ENCODE measurements at places on chromosomes 12 and 14.

- no peak for DNase-seq
Observed at GRCh38 chr12:117844114-117844830, 124.5 kb downstream of the KSR2 start.

- DNase-seq = no peak
Observed at GRCh38 chr12:32170437-32170998, 63.9 kb downstream of the BICD1 start.

GRCh38 chr14:48936362-48936761 is 649.8 kb downstream of the RPS29 start:
- no peak for DNase-seq

DNA sequence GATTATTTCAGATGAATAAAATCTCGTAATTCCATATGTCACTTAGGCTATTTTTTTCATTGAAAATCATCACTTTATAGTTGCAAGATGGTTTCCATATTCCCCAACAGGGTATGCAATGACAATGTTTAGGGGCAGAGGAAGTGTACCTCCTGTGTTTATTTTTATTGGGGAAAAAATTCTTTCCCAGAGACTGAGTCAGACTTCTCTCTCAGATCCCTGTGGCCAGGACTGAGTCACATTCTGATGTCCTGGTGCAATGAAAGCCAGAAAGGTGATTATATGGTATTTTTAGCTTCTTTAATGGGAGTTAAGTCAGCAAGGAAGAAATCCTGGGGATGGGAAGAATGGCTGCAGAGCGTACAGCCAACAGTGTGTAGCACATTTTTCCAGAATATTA is 196.9 kb upstream of the ALG10 start:
- DNase-seq = no peak

DNA sequence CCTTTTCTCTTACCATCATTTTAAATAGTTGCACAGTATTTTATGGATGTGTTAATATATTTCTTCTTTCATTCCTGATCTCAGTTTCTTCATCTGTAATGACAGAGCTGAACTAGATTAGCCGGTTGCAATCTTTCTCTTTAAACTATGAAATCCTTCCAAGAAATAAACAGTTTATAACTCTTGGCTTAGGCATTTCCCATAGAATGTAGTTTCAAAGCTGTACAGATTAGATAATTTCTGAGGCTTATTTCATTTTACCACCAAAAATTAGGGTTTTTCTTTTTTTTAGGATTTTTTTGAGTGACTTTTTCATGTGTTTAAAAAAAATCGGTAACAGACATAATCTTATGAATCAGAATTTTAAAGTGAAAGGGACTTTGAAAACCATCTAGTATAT is 144.0 kb downstream of the RAD51B start:
- DNase-seq = no peak

DNA sequence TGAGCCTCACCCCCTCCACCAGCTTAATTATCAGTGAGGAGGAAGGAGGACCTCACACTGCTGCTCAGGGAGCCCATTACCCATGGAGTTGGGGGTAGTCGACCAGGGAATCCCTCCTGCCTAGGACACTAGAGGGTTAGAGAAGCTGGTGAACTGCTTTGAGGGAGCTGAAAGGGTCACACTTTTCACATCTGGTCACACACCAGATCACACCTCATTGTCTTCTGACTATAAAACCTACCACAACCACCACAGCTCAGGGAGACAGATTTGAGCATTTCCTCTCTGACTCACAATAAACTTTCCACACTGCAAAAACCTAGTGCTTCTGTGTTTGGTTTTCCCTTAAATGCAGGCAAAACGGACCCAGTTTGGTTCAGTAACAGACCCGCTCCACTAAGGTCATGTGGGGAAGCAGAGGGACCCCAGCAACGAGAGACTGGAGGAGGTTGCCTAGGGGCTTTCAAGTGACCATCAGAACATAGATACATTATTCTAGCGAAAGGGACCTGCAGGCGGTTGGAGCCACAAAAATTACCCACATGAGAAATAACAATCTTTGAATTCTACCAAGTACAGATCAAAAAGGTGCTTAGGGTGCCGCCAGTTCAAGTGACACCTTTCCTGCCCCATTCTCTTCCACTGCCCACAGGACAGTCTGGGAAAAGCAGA is 151.4 kb upstream of the AVPR1A start:
- DNase-seq = no peak

DNA sequence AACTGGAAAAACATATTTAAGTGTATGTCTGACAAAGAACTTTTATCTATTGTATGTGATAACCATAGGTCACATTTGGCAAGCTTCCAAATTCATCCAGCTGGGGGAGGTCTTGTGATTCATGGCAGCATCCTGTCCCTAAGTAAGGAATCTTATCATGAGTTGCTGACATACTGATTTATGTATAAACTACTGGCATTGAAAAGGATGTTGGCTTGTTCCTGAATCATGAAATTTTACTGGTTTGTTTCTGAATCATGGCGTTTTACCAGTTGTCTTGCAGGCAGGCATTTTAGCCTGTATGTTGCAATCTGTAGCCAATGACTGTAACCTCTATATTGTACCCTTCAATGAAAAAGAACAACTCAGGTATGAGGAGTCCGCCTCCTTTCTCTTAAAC is 244.8 kb downstream of the IPO8 start:
- no peak for DNase-seq

GRCh38 chr12:19220205-19220604 is 90.7 kb downstream of the PLEKHA5 start:
- DNase-seq = no peak

- no peak for DNase-seq
Observed at GRCh38 chr14:71399057-71399487, 491.8 kb downstream of the PCNX1 start.

- DNase-seq = no peak
Observed at GRCh38 chr12:34393086-34393820, 371.0 kb downstream of the ALG10 start.

Data from stimulated activated CD8-positive, alpha-beta memory T cell treated with anti-CD3 and anti-CD28 coated beads, Interleukin-7, amount 100 ng/mL, for 1 hour (primary cell).